Esophagus squamous epithelium (tissue), 5 donors: ENCODE measurements at places on chromosomes 7 and 10.

DNA sequence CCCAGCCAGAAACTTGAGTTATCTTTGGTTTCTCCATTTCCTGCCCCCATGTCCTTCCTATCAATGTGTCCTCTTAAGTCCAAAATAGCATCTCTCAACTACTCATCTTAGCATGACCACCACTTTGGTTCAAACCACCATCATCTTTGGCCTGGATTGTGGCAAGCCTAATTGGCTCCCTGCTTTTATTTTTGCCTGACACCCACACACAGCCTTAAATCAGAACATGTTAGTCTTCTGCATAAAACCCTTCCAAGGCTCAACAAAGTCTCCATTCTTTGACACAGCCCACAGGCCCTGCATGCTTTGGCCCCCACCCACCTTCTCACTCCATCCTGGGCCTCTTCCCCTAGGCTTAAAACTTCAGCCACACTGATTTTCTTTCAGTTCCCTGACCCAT, 2.0 kb upstream of the TSPAN14 start:
- DNase-seq = no peak

DNA sequence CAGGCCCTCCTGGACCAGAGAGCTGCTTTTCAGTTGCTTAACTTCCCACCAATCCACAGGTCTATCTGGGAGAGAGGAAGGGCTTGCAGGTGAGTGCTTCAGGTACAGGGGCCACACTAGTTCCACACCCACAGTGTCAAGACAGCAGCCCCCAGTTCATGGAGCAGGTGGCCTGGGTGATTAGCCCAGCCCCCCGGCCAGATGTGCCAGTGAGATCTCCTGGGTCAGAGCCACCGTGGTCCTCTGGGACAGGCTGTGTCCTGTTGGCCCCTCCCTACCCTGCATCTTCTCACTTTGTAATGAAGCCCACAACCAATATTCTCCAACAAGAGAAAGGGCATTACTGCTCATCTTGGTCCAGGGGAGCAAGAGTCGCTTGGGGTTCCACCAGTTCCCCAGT, 30.6 kb downstream of the DRGX start:
- no peak for DNase-seq

DNA sequence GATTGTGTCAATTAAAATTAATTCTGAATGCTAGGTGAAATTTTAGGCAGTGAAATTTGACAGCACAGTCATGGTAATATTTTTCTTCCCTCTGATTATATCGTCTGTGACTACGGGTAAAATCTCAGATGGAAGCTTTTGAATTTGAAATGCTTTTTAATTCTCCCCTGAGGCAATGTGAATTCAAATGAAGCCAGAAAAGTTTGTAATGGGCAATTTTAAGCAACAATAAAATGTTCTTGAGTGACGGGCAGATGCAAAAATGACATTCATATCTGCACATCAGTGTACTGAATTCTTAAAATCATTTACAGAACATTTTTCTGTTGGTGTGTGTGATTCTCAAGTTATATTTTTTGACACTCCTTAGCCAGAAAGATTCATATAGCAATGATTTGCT, 134.5 kb downstream of the NSUN6 start:
- DNase-seq = no peak

DNA sequence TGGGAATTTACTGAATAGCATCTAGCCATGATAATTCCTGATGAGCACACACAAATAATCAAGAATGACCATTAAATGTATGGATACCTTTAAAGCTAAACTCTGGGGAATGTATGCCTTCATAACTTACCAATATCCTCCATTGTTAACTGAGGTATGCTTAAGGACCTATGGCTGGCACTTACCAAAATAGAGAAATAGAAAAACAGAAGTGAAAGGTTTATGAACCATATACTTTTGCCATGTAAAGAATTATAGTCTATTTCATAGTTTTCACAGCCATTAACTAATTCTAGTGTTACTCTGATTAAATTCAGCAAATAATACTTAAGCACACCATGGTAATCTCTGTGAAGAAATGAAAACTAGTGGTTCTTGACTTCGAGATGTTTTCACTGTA, 1360.6 kb upstream of the LRRTM3 start:
- no peak for DNase-seq

GRCh38 chr7:129401228-129401966, 32.8 kb upstream of the STRIP2 start:
- no peak for DNase-seq

DNA sequence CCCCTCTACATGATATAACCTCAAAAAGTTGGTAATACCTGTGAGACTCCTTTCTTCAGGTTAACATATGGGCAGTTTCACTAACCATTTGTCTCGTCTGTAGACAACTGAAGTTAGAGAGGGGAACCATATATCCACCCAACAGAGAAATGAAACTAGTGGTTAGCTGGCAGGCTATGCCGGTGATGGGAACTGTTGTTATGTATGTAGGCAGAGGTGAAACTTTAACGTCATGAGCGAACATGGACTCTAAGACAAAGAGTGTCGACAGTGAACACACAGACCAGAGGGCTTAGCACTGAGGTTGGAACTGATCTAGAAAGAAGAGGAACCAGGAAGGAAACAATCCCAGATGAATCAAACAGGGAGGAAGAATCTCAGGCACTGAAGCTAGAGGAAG, 112.4 kb downstream of the ELMO1 start:
- no peak for DNase-seq
